ENCODE measurements at places on chromosomes 3 and 15. TPM values are rescaled to one million over a fixed set of nuclear protein-coding genes. Genes with fewer than 3 reads are reported as not detected.

Gene UBAP1L
- 1.2 TPM for total RNA-seq

Gene NOX5
- 0.13 TPM for total RNA-seq

Gene LARP6
- total RNA-seq, result 49.7 TPM

Gene CASR
- total RNA-seq, result not detected

Gene SYNPR
- total RNA-seq, result not detected

Gene SLC22A14
- 0.12 TPM for total RNA-seq

Gene GRAMD2A
- total RNA-seq, result 0.06 TPM

Gene ZMYND10
- total RNA-seq, result 2.8 TPM

Gene PXYLP1
- 5.4 TPM for total RNA-seq

Gene EFHB
- total RNA-seq, result 0.68 TPM

Gene CPLX3
- not detected for total RNA-seq

Gene DPPA2
- total RNA-seq, result not detected

Gene AGBL1
- not detected for total RNA-seq

Gene TRH
- total RNA-seq, result not detected

Gene PLA2G4D
- not detected for total RNA-seq

Gene DUOX1
- not detected for total RNA-seq

Gene DAPK2
- total RNA-seq, result 2.4 TPM

Gene KY
- total RNA-seq, result 7.9 TPM

Gene LRRC31
- total RNA-seq, result not detected

Gene EXD1
- not detected for total RNA-seq

Gene GPR176
- 206 TPM for total RNA-seq
